ENCODE measurements at places on chromosomes 4 and X. TPM values are rescaled to one million over a fixed set of nuclear protein-coding genes. Genes with fewer than 3 reads are reported as not detected.

The SATL1 gene
- not detected for total RNA-seq

The SLC16A2 gene
- 6.6 TPM for total RNA-seq

The YIPF7 gene
- total RNA-seq, result not detected

The MSMO1 gene
- 72.3 TPM for total RNA-seq

The ATP8A1 gene
- total RNA-seq, result not detected

The BRS3 gene
- total RNA-seq, result not detected

The SOWAHD gene
- total RNA-seq, result not detected

The XK gene
- total RNA-seq, result 2.0 TPM

DNA sequence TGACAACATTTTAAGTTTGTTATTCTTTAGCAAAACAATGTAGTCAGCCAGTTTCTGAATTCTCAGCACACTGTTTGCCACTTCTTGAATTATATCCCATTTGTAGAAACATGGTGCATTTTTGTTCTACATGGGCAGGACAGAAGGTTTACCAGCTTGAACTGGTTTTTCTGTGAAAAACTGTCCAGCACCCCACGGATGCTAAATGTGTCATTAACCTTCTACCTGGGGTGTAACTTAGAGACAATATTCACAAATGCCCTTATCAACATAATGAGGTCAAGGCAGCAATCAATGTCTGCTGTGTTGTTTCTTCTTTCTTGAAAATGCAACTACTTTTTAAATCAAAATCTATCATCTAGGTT, 702.6 kb downstream of the CENPC start:
- DNase-seq, result no peak

DNA sequence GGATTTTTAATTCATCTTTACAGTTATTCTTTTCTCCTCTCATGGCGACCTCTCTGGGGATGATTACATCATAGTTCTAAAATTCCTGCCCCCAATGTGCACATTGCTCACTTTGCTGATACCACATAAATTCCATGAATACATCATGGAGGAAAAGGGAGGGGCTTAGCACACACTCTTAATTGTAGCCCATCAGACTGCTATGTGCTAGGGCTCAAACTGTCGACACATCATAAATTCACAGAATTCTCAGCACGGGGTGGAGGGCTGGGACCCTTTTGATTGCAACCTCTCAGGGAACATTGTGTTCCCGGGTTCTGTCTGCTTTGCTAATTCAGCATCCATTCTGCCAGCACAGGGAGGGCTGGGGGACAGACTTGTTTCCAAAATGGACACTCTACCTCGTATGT, 592.9 kb downstream of the BCOR start:
- no peak for DNase-seq

DNA sequence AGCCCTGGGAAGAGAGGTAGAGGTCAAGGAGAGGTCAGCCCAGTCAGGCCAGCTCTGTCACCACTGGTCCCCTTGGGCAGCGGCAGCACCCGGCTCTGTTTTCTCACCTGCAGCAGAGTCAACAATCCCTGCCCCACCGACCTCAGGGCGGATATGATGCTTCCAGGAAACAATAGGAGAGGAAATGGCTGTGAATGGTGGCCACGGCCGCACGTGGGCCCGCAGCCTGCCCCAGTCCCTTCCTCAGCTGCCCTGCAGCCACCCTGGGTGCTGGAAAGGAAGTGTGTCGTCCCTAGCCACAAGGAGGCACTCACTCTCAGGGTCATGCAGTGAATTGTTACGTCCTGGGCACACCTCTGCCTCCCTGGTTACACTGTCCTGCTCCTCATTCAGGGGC, 92.5 kb upstream of the ENPP6 start:
- no peak for DNase-seq

- no peak for DNase-seq
These were observed 131.9 kb upstream of the MSX1 start for GRCh38 chr4:4727536-4727935.

- peak; percentile 18 for DNase-seq
These were observed 68.8 kb upstream of the SLC7A11 start for GRCh38 chr4:138310991-138311390.

DNA sequence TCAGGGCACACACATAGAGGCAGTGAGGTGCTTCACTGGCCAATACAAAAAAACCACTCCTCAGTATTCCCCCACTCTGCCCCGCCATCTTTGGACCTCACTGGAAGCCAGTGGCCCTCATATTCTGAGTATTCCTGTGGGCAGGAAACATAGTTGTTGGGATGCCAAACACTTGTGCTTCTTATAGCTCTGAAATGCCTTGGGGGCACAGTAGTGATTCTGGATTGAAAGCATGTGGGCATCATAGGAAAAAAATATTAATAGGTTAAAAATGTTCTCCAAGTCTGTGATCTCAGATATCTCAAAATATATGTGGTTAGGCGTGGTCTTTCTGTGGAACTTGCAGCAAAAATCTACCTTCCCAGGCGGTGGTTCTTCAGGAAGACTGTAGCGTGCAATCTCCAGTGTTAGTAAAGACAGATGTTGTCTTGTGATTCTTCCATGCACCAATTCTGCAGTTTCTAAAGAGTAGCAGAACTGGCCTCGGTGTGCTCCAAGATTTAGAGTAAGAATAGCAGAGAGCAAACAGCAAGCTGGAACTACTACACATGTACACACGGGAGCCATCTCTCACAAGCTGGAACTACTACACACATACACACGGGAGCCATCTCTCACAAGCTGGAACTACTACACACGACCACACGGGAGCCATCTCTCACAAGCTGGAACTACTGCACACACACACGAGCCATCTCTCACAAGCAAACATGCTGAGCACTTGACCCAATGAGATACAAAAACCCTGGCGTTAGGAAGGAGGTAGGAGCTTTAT, 8.0 kb upstream of the TENM3 start:
- no peak for DNase-seq

DNA sequence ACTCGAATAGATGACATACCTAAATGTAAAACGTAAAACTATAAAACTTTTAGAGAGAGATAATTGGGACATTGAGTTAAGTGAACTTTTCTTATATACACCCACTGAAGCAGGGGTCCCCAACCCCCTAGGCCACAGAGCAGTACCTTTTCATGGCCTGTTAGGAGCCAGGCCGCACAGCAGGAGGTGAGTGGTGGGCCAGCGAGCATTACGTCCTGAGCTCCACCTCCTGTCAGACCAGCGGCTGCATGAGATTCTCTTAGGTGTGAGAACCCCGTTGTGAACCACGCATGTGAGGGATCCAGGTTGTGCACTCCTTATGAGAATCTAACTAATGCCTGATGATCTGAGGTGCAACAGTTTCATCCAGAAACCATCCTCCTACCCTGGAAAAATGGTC, 114.8 kb downstream of the HMX1 start:
- no peak for DNase-seq

GRCh38 chr4:170247596-170247995, 157.8 kb upstream of the AADAT start:
- DNase-seq, result no peak

GRCh38 chrX:123617007-123617406, 115.8 kb downstream of the THOC2 start:
- no peak for DNase-seq

DNA sequence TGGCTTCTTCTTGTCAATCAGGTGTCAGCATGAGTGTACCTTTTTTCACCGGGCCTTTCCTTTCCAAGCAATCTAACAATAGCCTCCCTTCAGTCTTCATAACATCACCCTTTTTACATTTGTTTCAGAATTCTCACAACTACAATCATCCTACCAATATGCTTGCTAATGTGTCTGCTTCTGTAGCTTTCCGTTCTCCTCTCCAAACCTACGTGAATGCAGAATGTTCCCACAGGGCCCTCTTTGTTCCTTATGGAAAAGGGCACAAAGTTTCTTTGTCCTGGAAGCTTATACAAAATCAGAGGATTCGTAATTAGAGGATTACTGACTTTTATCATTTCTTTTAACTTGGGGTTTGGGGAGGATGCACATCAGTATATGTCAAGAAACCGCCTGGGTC, 461.8 kb downstream of the CENPC start:
- no peak for DNase-seq

- no peak for DNase-seq
These were observed 92.9 kb upstream of the EDNRA start for GRCh38 chr4:147388018-147388417.

DNA sequence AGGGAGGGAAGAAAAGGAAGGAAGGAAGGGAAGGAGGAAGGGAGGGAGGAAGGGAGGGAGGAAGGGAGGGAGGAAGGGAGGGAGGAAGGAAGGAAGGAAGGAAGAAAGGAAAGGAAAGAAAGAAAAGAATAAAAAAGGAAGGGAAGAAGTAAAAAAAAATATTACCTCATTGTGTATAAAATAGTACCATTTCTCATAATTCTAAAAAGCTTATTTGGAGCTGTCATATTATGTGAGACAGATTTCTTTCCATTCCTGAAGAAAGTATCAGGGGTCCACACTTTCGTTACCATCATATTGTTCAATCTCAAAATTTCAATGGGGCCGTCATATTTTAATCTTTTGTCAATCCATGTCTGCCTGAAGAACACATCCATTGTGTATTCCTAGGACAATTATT, 16.1 kb downstream of the GABRA4 start:
- DNase-seq, result no peak

- DNase-seq, result no peak
These were observed 35.4 kb upstream of the PDLIM5 start for GRCh38 chr4:94416335-94416734.

DNA sequence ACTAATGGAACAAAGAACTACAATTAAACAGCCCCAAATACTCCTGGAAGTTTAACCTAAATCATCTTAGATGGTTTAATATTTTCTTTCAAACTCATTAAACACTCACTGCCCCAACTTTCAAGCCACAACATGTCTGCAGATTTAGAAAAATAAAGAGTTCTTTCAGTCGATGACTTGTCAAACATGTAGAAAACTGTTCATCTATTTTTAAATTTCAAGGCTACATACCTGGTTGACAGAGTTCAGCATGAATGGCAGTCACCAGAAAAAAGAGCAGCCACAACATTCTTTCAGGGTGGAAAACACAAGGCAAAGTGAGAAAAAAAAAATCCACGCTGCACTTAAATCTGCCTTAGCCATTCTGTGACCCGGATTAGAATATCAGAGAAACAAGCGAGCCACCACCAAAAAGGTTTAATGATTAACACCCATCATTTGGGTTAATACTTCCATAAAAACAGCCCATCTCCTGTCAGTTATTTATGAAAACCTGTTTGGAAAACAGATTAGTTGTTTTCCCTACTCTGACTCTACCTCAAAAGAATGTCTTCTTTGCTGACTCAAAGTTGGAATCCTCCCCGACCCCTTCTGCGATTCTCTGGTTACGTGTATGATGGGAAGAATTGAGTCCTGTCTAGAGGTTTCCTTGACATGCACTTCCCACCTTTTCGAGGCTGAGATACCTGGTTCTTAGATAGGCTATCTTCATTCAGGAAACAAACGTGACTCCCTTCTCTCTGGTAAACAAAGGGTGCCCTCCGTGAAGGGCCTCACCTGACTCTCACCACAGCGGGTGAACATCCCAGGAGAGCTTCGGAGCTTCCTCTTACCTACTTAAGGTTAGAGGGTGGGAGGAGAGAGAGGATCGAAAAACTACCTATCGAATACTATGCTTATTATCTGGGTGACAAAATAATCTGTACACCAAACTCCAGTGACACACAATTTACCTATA, at the start of gene CLTRN:
TSS of gene CLTRN (minus strand) at position 319 of the 958 bp plus-strand sequence. CDS start at position 289, 30 bp downstream.
- no peak for DNase-seq

DNA sequence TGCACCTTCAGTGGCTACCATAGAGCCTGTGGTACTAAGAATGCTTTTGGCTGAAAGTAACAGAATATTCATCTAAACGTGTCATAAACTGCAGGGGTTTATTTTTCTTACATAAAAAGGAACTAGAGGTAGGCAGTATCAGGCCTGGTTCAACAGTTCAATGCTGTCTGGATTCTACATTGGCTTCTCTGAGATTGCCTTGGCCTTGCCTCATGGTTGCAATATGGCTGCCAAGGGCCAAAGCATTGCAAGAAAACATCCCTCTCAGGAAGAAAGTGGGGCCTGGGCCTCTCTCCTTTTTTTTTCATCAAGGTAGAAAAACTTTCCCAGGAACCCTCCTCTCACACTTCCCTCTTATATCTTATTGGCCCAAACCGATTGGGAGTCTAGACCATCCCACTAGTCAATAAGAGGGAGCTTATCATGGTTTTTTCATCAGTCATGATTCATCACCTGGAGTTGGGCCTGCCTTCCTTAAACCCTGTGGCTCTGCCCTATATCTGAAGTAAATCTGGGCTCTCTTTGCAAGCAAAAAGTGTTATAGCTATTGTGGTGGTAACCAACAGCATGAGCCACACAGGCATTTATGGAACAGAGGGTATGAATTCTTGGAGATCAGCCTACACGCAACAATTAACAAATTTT, 1.8 kb upstream of the DOCK11 start:
- no peak for DNase-seq

GRCh38 chr4:59629348-59629747, 1570.8 kb upstream of the ADGRL3 start:
- no peak for DNase-seq

- no peak for DNase-seq
These were observed 20.6 kb downstream of the AP1S2 start for GRCh38 chrX:15834053-15834452.

DNA sequence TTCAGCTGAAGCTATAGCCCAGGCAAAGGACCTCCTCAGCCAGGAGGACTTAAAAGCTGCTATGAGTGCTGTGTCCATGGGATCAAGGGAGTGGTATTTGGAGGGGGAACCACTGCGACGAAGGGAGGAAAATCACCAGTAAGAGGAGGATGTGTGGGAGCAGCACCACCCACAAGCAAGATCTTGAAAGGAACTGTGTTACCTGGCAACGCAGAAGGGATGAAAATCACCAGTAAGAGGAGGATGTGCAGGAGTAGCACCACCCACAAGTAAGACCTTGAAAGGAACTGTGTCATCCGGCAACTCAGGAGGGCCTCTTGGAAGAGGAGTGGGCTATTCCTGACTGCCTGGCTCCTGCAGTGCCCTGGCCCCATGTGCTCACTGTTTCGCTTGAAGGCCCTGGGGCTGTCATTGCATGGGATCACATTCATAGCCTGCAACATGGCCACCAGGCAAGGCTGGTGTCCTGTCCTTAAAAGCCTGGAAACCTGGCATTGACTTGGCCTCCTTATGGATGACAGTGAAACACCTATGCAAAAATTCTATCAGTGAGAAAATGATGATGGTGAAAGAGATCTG, 48.3 kb downstream of the TRMT44 start:
- no peak for DNase-seq

- DNase-seq, result peak; percentile 11
These were observed 225.4 kb downstream of the PCDH7 start for GRCh38 chr4:30945586-30945985.

GRCh38 chrX:92231391-92231790, 452.2 kb downstream of the PCDH11X start:
- DNase-seq, result no peak

DNA sequence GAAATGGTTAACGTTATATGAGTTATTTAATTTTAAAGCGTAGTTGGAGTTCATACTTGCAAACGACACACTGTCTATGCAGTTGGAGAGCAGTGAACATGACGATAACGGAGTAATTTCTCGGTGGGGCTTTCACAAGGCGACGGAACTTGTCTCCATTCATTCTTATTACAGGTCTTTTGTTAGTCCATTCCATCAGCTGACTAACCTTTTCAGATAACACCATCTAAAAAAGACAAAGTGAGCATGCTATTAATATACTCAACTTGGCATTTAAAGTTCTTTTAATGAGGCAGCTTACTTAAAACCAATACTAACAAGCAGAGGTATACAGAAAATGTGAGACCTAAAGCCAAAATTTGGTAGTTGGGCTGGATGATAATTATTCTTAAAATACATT, 19.9 kb downstream of the MAGT1 start:
- no peak for DNase-seq

GRCh38 chr4:135197641-135198040, 996.1 kb upstream of the PABPC4L start:
- no peak for DNase-seq
